ENCODE measurements at places on chromosomes 5 and 9.

DNA sequence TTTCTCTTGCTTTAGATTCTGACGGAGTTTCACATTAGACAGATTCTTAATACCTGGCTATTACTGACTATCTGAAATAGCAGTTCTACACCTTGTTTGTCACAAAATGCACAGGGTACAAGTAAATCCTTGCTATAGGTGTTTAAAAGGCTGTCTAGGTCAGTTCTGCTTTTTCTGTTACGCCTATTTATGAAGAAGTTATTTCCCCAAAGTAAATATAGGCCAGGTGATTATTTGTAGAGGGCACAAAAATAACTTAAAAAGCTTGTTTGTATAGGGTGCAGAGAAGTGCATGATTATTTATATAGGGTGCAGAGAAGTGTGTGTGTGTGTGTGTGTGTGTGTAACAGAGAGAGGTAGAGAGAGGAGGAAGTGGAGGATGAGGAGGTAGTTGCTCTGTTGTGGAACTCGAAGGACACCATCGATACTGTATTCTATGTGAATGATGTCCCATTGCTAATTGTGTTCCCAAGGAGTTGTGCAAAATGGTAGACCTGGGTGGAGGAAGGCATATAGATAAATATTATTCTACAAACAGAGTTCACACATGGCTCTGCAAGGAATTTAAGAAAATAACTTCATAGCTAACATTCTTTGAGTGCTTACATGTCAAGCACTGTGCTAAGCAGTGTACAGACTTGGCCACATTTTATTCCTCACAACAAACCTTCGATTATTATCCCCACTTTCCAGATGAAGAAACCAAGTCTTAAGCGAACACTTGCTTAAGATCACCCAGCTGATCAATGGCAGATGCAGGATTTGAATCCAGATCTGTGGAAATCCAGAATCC is 96.3 kb upstream of the EQTN start:
- DNase-seq, result no peak

- no peak for DNase-seq
Measured at GRCh38 chr5:176362233-176362490, 598 bp upstream of the KIAA1191 start.

GRCh38 chr9:94002316-94003140 is 47.4 kb upstream of the BARX1 start:
- DNase-seq, result peak; percentile 32

- DNase-seq, result no peak
Measured at GRCh38 chr9:136858844-136859757, 7.0 kb downstream of the MAMDC4 start.

DNA sequence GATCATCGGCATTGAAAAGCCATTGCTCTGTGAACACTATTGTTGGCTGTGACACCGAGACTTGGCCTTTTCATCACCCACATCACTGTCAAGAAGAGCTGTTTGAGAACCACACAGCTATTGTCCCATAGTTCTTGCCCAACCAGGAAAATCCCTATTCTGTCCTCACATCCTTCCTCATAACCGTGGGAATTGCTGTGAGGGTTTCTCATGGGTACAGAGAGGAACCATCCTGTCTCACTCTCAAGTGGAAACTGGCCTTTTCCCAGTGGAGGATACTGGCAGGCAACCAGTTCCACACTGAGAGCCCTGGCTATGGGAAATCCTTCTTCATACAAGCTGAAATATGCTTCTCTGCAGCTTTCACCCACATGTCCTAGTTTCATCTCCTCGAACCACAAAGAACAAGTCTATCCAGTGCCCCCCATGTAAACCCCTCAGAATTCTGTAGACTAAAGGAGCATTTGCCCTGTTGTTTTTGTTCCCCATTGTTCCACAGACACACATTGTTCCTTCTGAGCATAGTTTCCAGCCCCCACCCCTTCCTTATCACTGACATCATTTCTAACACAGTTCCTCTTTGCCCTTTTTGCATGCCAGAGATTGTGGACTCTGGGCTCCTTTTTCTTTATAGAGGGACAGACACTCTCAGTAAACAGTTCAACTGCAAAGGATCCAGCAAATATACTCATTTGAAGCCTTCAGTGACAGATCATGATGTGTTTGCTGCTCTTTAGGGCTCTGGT is 57.8 kb upstream of the C5orf46 start:
- no peak for DNase-seq

GRCh38 chr9:89431930-89432725 is 65.8 kb downstream of the SEMA4D start:
- DNase-seq, result no peak

Data from HuH-7 (cell line).